Astrocyte (in vitro differentiated cells and primary cell): ENCODE measurements at places on chromosomes 1 and 21. TPM values are rescaled to one million over a fixed set of nuclear protein-coding genes. Genes with fewer than 3 reads are reported as not detected.

DNA sequence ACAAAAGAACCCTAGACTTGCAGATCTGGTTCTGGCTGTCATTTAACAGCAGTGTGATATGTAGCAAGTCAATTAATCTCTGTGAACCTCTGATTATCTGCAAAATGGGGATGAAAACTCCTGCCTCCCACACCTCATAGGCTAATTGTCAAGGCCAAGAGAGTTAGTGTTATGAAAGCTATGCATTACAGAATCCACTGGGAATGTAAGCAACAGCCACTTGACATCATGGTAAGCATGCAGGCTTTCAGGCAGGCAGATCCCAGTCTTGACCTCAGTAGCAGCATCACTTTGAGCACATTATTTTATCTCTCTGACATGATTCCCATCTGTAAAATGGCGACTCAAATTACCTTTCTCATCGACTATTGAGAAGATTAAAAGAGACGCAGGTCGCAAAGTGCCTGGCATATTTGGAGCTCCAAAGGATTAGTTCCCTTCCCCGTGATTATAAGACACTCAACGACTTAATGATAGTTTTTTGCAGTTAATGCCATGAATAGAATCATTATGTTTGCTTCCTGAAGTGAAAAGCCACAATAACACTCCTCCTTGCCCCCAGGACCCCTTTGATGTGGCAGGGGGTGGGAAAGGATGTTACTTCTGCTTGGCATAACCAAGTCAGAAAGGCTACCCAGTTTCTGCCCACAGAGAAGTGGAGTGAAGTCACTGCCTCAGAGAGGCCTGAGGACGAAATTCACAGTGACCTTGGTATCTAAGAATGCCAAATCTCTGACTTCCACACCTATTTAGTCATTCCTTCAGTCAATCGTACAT, 273.0 kb upstream of the NFIA start:
- H3K27me3 ChIP-seq = no peaks in the 10 kb centered on the region
- H3K4me3 ChIP-seq = no peak overlapping the region
- peak; percentile 66 for DNase-seq
- no peaks in the 10 kb centered on the region for H3K36me3 ChIP-seq
- H3K27ac ChIP-seq = peak overlapping the region; percentile 64

The OR2L2 gene
- total RNA-seq = not detected in 2 replicates

- peak; percentile 96 for DNase-seq
- no peaks in the 10 kb centered on the region for H3K27me3 ChIP-seq
- H3K36me3 ChIP-seq = no peaks in the 10 kb centered on the region
- H3K27ac ChIP-seq = peak overlapping the region; percentile 90
- H3K4me1 ChIP-seq = peaks cover 27% of the 10 kb centered on the region
- peak overlapping the region; percentile 3 for H3K4me3 ChIP-seq
Measured at GRCh38 chr21:38768471-38769063, 37.2 kb upstream of the ETS2 start.

The SYPL2 gene
- 0.70 and 0.77 TPM in 2 replicates for total RNA-seq

- H3K27me3 ChIP-seq = peaks cover 2% of the 10 kb centered on the region
- no peak for DNase-seq
- H3K4me3 ChIP-seq = no peak overlapping the region
- H3K27ac ChIP-seq = no peak overlapping the region
Measured at GRCh38 chr1:117685936-117686806, 80.3 kb downstream of the TENT5C start.

The PTGS2 gene
- 2.5 and 4.7 TPM in 2 replicates for total RNA-seq

DNA sequence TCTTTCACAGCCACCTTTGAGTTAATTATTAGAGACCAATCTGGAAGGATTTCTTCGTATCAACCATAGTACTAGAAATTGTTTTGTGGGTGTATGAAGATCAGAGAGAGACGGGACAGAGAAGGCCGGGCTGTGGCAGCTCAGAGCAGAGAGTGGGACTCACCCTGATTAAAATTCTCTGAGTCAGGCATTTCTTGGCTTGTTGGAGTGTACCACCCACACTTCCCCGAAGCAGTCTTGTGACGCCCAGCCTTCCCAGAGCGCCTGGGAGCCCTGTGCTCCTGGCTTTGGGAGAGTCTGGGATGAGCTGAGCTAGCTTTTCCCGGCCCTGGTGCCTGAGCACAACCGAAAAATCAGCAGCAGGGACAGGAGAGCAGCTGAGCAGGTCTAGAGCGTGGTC, 19.4 kb downstream of the PLEKHM2 start:
- H3K4me1 ChIP-seq = peaks cover 20% of the 10 kb centered on the region
- H3K27me3 ChIP-seq = no peaks in the 10 kb centered on the region
- H3K4me3 ChIP-seq = no peak overlapping the region
- H3K27ac ChIP-seq = peak overlapping the region; percentile 81

- H3K27ac ChIP-seq = no peak overlapping the region
- peaks cover 8% of the 10 kb centered on the region for H3K27me3 ChIP-seq
- peak overlapping the region; percentile 41 for H3K4me3 ChIP-seq
- H3K4me1 ChIP-seq = peaks cover 6% of the 10 kb centered on the region
Measured at GRCh38 chr1:59971464-59971911, 44.9 kb upstream of the CYP2J2 start.

GRCh38 chr21:34886240-34887104, 162.6 kb downstream of the RUNX1 start:
- H3K27me3 ChIP-seq = no peaks in the 10 kb centered on the region
- H3K27ac ChIP-seq = peak overlapping the region; percentile 93
- no peak for DNase-seq
- peak overlapping the region; percentile 95 for H3K4me3 ChIP-seq

- peak overlapping the region; percentile 96 for H3K27ac ChIP-seq
- peaks cover 6% of the 10 kb centered on the region for H3K4me1 ChIP-seq
- H3K27me3 ChIP-seq = no peaks in the 10 kb centered on the region
- no peak for DNase-seq
- H3K36me3 ChIP-seq = no peaks in the 10 kb centered on the region
- H3K4me3 ChIP-seq = peak overlapping the region; percentile 91
Measured at GRCh38 chr1:72285074-72285425, 2.7 kb upstream of the NEGR1 start.

The CBR1 gene
- 20.3 and 21.3 TPM in 2 replicates for total RNA-seq

DNA sequence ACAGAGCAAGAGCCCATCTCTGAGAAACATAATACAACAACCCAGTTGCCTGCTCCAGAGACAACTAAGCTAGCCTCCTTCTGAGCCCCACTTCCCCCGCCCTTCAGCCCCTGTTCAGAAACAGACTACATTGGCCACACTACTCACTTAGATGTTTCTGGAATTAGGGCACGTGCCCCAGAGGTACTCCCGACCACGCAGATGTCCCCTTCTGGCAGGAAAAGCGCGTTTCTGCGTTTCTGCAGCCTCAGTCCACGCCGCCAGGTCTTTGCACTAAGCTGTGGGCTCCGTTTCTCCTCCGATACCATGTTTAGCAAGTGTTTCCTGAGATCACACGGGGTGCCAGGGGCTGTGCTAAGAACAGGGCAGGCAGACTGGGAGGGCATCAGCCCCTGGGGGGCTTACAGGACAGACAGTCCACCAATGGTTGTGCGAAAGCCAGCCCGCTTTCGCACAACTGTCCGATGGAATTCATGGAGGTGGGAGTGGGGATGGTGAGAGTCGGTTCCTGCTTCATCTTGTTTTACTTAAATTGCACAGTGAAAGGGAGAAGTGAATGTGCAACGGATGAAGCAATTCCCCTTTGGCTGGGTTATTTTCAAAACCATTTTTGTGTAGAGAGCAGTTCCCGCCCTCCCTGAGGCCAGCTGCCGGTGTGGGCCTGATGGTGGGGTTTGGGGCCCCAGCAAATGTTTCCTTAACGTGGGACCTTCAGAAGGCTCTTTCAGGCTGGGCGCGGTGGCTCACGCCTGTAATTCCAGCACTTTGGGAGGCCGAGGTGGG, 2.7 kb downstream of the PIK3CD start:
- H3K27ac ChIP-seq = no peak overlapping the region
- H3K27me3 ChIP-seq = peaks cover 18% of the 10 kb centered on the region
- no peak for DNase-seq
- peaks cover 2% of the 10 kb centered on the region for H3K4me1 ChIP-seq
- no peaks in the 10 kb centered on the region for H3K36me3 ChIP-seq
- no peak overlapping the region for H3K4me3 ChIP-seq

DNA sequence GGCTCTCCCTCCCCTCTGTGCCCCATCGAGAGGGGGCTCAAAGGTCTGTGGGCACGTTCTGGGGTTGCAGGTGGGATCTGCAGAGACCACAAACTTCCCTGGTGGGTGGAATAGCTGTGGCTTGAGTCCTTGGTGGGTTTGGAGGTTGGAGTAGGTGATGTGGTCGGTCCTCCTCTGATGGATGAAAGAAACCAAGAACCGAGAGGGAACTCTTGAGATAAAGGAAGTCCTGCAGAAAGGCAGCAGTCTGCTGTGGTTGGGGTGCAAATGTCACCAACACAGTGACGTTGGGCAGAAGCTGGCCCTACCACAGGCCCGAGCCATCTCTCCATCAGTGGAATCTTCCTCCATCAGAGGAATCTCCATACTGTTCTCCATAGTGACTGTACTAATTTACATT, 171.8 kb downstream of the FCRL5 start:
- H3K36me3 ChIP-seq = no peaks in the 10 kb centered on the region
- no peak for DNase-seq

The LRRC3 gene
- total RNA-seq = 5.2 and 5.6 TPM in 2 replicates

DNA sequence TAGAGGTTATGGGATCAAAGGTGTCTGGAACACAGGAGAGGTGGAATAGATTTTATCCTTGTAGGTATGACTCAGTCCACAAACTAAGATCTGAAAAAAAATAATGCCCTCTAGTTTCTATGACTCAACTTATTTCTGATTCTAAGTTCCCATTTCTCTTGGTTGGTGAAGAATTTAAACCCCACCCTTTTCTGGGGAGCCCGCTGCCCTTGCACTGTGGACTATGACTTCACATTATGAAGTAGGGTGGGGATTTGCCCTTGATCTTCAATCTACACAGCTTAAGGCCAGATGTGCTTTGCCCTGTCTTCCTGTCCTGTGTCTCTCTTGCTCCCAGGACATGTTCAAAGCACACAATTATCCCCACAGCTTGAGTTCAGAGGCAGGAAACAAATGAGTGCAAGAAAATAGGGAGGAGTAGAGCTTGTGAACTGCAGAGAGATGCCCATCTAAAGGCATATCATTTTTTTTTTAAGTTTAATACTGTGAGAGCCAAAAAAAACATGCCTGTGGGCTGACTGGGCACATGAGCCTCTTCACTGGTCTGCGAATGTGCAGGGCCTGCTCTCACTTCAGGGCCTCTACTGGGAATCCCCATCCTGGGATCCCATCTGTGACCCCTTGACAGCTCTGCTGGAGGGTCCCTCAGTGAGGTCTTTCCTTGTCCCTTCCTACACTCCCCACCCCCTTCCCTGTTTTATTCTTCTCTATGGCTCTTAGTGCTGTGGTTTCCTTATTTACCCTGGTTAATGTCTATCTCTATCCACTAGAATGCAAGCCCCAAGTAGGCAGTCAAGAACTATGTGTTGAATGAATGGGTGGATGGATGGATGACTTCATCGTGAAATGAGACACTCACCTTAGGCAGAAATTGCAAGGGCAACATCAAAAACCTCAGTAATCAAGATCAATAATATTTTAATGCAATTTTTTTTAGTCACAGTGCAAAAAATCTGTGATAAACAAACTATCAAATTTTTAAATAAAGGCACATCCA, 61.5 kb downstream of the CD58 start:
- peak overlapping the region; percentile 91 for H3K27ac ChIP-seq
- peak; percentile 89 for DNase-seq
- H3K4me1 ChIP-seq = peaks cover 26% of the 10 kb centered on the region
- H3K27me3 ChIP-seq = no peaks in the 10 kb centered on the region
- H3K36me3 ChIP-seq = no peaks in the 10 kb centered on the region

GRCh38 chr1:209072481-209072880, 511.0 kb upstream of the CAMK1G start:
- no peaks in the 10 kb centered on the region for H3K4me1 ChIP-seq
- H3K36me3 ChIP-seq = no peaks in the 10 kb centered on the region
- no peak overlapping the region for H3K4me3 ChIP-seq

GRCh38 chr1:84985365-84985764, 11.5 kb downstream of the MCOLN2 start:
- no peak overlapping the region for H3K27ac ChIP-seq
- no peaks in the 10 kb centered on the region for H3K27me3 ChIP-seq
- no peaks in the 10 kb centered on the region for H3K4me1 ChIP-seq

- no peak for DNase-seq
- no peaks in the 10 kb centered on the region for H3K27me3 ChIP-seq
- H3K4me1 ChIP-seq = peaks cover 12% of the 10 kb centered on the region
- no peak overlapping the region for H3K4me3 ChIP-seq
- H3K27ac ChIP-seq = no peak overlapping the region
Measured at GRCh38 chr21:45022348-45022675, 52.1 kb upstream of the ADARB1 start.

- H3K36me3 ChIP-seq = no peaks in the 10 kb centered on the region
- no peak for DNase-seq
- H3K27me3 ChIP-seq = no peaks in the 10 kb centered on the region
- H3K4me3 ChIP-seq = no peak overlapping the region
- no peak overlapping the region for H3K27ac ChIP-seq
- no peaks in the 10 kb centered on the region for H3K4me1 ChIP-seq
Measured at GRCh38 chr1:14910984-14911721, 242.4 kb upstream of the TMEM51 start.

The LCA5L gene
- total RNA-seq = 2.0 and 2.8 TPM in 2 replicates

GRCh38 chr21:34205811-34206571, 132.6 kb downstream of the MRPS6 start:
- no peak overlapping the region for H3K4me3 ChIP-seq
- peaks cover 3% of the 10 kb centered on the region for H3K27me3 ChIP-seq
- H3K27ac ChIP-seq = no peak overlapping the region
- no peak for DNase-seq
- H3K4me1 ChIP-seq = peaks cover 14% of the 10 kb centered on the region
- no peaks in the 10 kb centered on the region for H3K36me3 ChIP-seq
